ENCODE measurements at places on chromosomes 7 and 10.

GRCh38 chr10:119313644-119314043, 106.3 kb downstream of the GRK5 start:
- DNase-seq = no peak

GRCh38 chr10:100020142-100020885, 10.6 kb upstream of the DNMBP start:
- DNase-seq = peak; percentile 65

DNA sequence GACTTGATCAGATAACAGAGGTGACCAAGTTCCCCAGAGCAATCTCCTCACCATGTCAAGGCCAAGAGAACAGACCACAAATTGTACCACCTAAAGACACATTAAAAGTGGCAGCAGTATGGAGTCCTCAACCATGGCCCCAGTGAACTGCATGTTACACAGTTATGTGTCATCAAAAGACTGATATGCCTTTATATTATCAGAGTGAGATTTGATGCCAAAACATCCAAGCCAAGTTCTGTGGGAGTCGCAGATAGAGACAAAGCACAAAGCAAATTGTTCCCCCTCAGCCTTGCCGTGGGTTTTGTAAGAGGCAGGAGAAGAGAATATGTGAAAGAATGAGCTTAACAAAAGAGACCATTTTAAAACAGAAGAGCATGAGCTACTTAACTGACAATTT, 39.2 kb upstream of the TES start:
- no peak for DNase-seq

DNA sequence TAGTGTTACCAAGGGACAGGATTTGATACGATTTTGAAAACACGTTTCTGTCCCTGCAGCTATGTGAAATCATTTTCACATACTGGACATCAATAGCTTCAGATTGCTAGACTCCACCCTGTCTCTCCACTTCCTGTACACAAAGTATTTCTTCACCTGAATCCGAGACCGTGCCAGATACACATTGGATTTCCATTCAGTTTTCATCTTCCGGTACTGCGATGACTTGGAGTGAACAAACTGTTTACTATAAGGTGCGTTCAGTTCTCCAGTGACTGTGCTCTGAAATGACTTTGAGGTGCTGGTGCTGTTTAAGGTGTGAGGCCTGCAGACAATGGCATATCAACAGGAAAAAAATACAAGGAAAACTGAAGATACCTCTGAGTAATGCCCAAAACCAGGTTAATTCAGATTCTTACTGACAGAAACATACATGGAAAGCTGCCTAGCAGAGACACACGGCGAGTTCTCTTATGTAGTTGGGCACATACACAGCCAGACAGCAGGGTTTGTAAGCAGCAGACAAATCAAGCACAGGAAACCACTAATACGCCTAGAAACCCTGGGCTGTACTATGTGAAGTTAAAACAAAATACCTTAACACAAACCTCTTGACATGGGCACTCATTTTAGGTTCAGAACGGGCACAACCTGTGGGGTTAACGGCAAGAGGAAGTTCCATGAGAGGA, 119.2 kb downstream of the GALNT11 start:
- DNase-seq = no peak

DNA sequence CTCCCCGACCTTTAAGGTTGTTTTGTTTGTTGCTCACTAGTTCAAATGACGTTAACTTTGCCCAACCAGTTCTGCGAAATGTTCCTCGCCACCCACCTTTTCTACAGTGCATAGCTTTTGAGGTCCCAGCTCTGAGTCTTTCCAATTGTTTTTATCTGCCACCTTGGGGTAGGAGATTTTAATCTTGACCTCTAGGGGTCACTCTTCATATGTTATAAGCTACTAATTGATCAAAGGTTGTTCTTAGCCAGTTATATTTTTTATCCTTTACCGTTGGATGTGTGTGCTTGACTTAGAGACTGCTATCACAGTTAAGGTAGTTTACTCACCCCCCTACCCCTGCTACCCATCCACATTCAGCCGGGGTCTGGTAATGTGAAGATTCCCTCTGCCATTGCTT, 372.4 kb downstream of the SUGCT start:
- DNase-seq = no peak

DNA sequence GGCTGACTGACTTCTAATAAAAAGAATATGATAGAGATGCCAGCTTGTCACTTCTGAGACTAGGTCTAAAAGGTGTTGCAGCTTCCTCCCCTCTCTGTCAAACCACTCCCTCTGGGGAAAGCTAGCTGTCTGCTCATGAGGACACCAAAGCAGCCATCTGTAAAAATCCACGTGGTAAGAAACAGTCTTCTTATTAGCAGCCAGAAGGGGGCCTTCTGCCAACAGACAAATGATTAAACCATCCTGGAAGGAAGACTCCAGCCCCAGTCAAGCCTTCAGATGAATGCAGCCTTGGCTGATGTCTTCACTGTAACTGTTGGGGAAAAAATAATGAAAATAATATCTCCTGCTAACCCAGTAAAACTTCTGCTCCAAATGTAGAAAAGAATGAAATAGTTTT, 41.9 kb upstream of the DAGLB start:
- DNase-seq = no peak

GRCh38 chr10:123134343-123134914, 1.3 kb upstream of the HMX3 start:
- DNase-seq = no peak

DNA sequence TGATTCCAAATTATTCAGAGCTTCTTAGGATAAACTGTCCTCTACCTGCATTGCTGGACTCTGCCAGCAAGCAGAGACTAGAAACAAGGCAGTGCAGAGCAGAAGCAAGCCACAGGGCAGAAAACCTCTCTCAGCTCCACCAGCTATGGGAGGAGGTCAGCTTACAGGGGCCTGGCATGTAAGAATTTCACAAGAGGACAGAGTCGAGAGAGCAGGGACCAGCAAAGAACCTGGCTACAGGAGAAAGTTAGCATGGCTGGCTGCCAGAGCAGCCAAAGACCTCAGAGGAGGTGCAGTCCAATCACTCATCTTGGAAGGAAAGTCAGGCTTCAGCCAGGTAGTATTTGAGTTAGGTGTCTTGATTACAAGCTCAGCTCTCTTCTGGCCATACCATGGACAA, 62.9 kb downstream of the ENO4 start:
- no peak for DNase-seq

DNA sequence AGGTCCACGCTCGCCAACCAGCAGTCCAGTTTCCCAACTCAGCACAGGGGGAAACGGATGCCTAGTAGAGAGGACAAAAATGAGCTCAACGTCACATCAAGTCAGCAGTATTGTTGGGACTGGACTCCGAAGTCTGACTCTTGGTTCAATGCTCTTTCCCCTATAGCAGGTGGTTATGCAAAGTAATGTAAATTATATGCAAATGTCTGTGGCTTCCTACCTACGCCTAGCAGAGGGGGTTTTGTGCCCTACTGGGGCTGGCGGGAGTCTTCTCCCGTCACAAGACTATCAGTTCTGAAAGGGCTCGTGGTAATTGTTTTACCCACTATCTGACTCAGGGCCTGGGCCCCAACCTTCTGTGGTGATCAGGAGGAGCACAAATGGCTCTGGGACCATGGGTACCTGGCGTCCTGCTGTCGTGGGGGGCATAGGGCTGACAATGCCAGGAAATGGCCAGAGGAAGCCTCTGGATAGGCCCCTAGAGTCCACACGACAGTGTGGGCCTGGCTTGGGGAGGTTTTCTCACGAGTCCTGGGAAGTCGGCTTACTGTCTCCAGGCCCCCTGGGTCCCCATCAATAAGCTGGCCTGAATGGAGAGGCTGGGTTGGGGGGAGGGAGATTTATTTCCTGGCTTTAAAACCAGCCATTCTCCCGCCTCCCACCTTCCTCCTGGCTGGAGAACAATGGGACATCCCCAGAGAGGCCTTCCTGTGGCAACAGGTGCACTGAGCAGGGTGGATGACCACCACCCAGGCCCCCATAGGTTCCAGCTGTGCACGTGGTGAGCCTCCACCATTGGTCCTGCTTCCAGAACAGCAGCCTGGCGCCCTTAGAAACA, 41.8 kb downstream of the UNC5B start:
- DNase-seq = no peak

- no peak for DNase-seq
Measured at GRCh38 chr10:133251388-133252222, 13.9 kb downstream of the VENTX start.

- DNase-seq = no peak
Measured at GRCh38 chr7:43612599-43613589, 30.0 kb downstream of the STK17A start.

GRCh38 chr7:40455485-40455884, 320.7 kb downstream of the SUGCT start:
- no peak for DNase-seq

DNA sequence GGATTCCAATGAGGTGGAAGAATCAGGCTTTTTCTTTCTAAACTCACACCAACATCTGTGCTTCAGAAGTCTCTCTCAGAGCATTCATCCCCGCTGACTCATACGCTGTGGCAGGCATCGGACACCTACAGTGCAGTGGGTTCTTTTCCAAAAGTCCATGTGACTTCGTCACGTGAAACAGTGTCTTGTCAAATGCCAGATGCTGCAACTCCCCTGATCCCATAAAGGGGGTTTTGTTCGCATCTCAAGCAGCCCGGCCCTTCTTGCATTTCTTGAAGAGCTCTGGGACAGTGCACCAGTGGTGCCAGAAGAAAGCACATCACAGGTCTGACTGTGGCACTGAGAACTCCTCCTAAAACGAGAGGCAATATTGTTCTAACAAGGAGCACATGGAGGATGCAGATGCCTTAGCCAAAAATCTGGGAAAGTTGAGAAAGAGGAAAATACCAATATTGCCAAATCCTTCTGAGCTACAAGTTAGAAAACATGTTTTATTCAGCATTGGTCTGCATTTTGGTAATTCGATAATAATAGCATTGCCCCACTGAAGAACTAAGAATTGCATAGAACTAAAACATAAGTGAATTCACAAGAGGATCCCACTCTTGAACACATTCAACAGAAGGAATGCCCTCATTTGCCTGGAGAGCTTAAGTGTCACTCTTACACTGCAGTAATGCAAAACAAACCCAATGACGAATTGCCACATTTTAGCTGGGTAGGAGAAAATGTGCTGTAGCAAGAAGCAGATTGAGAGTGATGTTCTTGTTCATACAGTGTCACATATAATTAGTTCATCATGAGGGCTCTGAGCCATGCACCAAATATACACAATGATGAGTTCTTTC, 204.4 kb downstream of the CXCL12 start:
- DNase-seq = no peak

- DNase-seq = no peak
Measured at GRCh38 chr10:126263006-126263676, 125.1 kb downstream of the ADAM12 start.

DNA sequence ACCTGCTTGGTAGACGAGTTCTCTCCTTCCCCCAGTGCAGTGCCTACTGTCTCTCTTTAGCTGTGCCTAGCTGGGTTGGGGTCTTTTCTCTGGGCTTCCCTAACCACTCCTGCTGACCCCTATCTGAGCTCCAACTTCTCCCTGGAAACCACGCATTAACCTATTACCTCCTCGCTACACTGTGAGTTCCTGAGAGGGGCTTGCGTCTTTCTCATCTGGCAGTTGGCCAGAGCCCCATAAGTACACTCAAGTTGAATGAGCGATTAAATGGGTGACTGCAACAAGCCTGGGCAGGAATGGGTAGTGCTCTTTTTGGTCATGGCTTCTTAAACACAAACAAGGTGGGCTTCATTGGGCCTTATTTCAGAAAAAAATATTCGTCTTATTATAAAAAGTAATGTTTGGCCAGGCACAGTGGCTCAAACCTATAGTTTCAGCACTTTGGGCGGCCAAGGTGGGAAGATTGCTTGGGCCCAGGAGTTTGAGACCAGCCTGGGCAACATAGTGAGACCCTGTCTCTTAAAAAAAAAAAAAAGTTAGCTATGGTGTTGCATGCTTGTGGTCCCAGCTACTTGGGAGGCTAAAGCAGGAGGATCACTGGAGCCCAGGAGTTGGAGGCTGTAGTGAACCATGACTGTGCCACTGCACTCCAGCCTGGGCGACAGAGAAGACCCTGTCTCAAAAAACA, 41.4 kb downstream of the SYPL1 start:
- DNase-seq = no peak

DNA sequence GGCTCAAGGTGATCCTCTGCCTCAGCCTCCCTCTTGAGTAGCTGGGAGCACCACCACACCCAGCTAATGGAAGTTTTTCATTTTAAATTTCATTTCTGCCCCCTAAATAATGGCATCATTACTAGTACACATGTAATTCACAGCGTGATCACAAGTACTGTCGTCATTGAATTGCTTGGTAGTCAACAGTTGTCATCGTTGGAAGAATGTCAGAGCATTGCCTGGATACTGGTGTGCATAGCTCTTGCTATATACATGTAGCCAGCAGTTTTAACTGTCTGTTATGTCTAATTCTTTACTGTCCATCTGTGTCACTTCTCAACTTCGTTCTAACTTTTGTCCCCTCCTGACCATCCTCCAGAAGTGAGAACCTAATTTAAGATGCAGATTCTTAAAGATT, 62.1 kb downstream of the CRPPA start:
- no peak for DNase-seq

- DNase-seq = no peak
Measured at GRCh38 chr10:97456034-97456685, 10.2 kb downstream of the ZDHHC16 start.

- no peak for DNase-seq
Measured at GRCh38 chr10:104098358-104098925, 12.8 kb upstream of the COL17A1 start.

DNA sequence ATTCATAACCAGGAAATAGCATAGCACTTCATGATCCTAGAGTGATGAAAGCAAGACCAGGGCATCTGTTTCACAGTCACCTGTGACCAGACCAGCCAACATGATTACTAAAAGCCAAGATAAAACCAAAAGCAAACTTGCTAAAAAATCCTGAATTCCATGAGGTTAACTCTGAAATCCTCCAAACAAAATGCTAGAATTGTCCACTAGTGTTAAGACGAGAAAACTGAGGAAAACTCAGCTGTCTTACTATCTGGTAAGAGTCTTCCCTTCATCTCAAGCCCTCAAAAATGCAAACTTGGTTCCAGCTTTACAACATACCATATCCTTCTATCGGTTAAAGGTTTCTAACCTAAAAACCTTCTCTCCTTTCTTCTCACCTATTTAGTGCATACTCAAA, 1.3 kb upstream of the NPM3 start:
- no peak for DNase-seq

- no peak for DNase-seq
Measured at GRCh38 chr7:21542891-21543527, at the start of gene DNAH11. TSS of gene DNAH11 (plus strand) at chr7:21543039. CDS start at chr7:21543246, 207 bp downstream.

- no peak for DNase-seq
Measured at GRCh38 chr7:30771880-30772425, 736 bp downstream of the MINDY4 start.

DNA sequence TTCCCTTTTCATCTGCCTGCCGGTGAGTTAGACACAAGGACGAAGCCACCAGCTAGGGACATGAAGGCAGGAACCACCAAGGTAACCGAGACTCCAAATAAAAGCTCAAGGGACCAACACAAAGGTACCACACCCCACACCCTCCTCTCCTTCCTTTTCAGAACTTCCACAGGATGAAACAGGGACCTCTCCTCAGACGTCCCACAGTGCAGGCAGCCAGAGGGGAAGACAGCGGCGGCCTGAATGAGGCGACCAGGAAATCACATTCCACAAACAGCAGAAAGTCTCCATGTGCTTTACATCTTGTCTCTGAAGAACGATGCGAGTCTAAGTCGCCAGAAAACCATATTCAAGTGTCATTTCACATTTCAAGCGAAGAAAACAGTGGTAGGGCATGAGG, 97.8 kb downstream of the DIP2C start:
- no peak for DNase-seq

Data from thymus (tissue), 14 donors.